ENCODE measurements at places on chromosomes 7 and 10. TPM values are rescaled to one million over a fixed set of nuclear protein-coding genes. Genes with fewer than 3 reads are reported as not detected.

DNA sequence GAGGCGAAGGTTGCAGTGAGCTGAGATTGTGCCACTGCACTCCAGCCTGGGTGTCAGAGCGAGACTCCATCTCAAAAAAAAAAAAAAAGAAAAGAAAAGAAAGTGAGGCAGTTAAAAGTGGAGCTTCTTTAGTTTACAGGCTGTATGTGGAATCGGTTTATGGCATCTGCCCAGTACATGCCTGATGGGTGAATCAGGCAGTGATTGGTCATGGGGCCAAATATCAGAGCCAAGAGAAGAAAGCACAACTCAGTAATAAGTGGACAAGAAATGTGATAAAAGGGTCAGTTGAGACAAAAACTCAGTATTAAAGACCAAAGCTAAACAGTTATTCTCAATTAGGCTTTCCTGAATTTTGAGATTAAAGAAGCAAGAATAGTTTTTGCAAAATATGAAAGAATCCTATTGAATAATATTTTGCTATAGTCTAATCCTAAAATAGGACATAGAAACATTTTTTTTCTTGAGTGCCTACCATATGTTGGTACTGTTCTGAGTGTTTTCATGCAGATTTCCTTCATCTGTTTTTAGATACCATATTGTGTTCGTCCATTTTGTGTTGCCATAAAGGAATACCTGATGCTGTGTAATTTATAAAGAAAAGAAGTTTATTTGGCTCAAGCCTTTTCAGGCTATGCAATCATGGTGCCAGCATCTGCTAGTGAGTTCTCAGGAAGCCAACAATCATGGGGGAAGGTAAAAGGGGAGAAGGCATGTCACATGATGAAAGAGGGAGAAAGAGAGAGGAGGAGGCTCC is 14.4 kb downstream of the CDC14C start:
- H3K4me3 ChIP-seq = no peak overlapping the region
- H3K36me3 ChIP-seq = no peaks in the 10 kb centered on the region
- no peaks in the 10 kb centered on the region for H3K4me1 ChIP-seq
- H3K27me3 ChIP-seq = no peaks in the 10 kb centered on the region

- no peaks in the 10 kb centered on the region for H3K4me1 ChIP-seq
- no peaks in the 10 kb centered on the region for H3K27me3 ChIP-seq
- H3K36me3 ChIP-seq = no peaks in the 10 kb centered on the region
- H3K4me3 ChIP-seq = no peak overlapping the region
- no peak overlapping the region for H3K27ac ChIP-seq
- DNase-seq = peak; percentile 7
Observed at GRCh38 chr7:935874-936385, 18.6 kb downstream of the ADAP1 start.

DNA sequence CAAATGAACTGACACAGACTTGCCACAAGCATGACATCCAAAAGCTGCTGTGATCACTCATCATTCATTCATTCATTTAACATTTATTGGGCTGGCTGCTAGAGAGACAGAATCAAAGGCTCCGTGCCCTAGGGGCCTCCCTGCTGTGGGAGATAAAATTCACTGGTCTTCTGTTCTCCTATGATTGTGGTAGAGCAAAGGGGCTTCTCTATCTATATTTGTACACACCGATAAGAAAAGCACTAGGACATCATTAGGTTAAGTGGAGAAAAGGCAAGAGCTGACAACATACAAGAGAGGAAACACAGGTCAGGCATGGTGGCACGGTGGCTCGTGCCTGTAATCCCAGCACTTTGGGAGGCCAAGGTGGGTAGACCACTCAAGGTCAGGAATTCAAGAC is 847.0 kb downstream of the TYW1 start:
- H3K27me3 ChIP-seq = peaks cover 48% of the 10 kb centered on the region
- no peak overlapping the region for H3K27ac ChIP-seq
- DNase-seq = no peak
- H3K4me1 ChIP-seq = no peaks in the 10 kb centered on the region

GRCh38 chr10:13712837-13713581 is 126.2 kb downstream of the PRPF18 start:
- peaks cover 45% of the 10 kb centered on the region for H3K4me1 ChIP-seq
- H3K36me3 ChIP-seq = no peaks in the 10 kb centered on the region
- no peak overlapping the region for H3K4me3 ChIP-seq
- peak; percentile 91 for DNase-seq
- peak overlapping the region; percentile 28 for H3K27ac ChIP-seq
- no peaks in the 10 kb centered on the region for H3K27me3 ChIP-seq

- no peak overlapping the region for H3K27ac ChIP-seq
- H3K4me3 ChIP-seq = no peak overlapping the region
- no peaks in the 10 kb centered on the region for H3K27me3 ChIP-seq
Observed at GRCh38 chr7:51326656-51327286, 10.2 kb upstream of the COBL start.

Gene MBLAC1
- 1.3 TPM for total RNA-seq
